NCI-H446 treated with DMSO at 0.1 percent for 48 hours (cell line): ENCODE measurements at places on chromosomes 13 and 19.

GRCh38 chr13:56909896-56910600 lies 230.7 kb upstream of the PRR20A start:
- DNase-seq, result no peak

DNA sequence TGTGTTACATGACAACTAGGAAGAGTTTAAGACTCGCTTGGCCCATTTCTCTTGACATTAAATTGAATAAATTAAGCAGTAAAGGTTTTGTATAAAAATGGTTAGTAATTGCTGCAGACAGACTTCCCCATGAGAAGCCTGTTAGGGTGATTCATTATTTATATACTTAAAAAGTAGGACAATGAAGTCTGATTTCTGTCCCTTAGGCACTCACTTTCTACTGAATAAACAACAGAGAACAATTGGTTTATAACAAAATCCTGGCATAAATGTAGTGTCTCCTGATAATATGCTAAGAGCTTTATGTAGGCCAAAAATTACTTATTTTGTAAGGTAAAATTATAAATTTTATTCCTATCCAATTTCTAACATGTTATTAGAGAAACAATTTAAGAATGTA lies 2138.5 kb upstream of the PCDH20 start:
- DNase-seq, result no peak

- DNase-seq, result no peak
These were observed 350.5 kb upstream of the PCDH20 start for GRCh38 chr13:61765940-61766666.

DNA sequence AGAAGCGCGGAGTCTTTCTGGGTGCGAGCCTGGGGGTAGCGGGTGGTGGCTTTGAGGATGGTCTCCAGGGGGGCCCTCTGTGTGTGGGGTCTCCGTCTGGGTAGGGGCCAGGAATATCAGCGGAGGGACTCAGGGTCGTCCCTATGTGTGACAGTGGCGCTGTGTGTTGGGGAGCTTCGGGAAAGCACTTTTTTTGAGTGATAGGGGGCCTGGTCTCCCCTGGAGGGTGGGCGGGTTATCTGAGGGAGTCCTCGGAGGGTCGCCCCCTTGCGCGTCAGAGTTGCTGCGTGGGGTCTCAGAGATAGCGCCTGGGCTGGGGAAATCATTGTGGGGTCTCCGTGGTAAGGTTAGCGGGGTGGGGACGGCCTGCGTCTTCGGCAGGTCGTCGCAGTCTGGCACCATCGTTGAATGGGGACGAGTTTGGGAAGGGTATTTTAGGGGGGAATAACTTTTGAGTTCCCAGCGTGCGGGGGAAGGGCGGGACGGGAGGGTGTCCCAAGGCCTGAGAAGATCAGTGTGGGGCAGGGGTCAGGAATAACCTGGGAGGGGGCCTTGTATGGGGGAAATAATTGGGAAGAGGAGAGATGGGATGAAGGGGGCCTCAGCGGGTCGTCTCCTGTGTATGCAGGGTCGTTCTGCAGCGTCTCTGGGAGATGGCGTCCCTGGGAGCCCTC lies 857 bp downstream of the IER2 start:
- DNase-seq, result no peak

- DNase-seq, result no peak
These were observed 52.0 kb downstream of the KLF5 start for GRCh38 chr13:73110814-73111213.

DNA sequence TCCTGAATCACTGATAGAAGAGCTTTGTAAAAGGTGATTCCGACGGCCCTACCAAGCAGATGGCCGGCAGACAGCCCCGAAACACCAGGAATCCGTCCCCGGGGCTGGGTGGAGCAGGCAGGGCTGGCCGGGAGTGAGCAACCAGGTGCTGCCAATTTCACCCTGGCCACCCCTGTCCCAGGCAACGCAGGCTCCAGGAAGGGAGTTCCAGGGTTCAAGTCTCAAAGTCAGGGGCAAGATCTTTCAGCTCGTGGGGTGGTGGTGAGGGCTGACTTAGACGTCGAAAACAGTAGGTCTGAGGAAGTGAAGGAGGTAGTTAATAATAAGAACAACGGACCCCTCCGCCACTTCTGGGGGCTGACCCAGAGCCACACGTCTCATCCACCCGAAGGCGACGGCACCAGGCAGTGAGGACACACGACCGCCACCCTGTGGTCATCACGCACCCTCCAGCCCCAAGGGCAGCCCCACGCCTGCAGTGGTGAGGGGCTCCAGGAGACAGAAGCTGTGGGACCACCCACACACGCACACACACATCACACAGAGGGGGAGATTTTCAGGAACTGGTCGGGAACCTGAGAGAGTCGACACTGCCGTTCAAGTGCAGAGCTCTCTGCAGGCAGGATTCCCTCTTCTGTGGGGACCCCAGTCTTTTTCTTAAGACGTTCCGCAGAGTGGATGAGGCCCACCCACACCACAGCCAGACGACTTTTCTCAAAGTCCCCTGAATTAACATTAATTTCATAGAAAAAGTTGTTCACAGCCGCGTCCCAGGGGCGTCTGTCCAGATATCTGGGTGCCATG lies 67.2 kb downstream of the SPACA7 start:
- DNase-seq, result no peak

- DNase-seq, result no peak
These were observed 3.0 kb downstream of the IRS2 start for GRCh38 chr13:109783447-109783814.
